Sciatic nerve (tissue), 2 donors: ENCODE measurements at places on chromosomes 11 and 22. TPM values are rescaled to one million over a fixed set of nuclear protein-coding genes. Genes with fewer than 3 reads are reported as not detected.

- no peak for DNase-seq
These were observed 25.5 kb downstream of the NPAT start for GRCh38 chr11:108196901-108197300.

GRCh38 chr11:62398011-62398994, 20.5 kb upstream of the SCGB1A1 start:
- peak; percentile 65 for DNase-seq

SCGB1A1 gene
- 3.5 TPM for total RNA-seq

TRIM3 gene
- total RNA-seq: 24.6 TPM
